ENCODE measurements at places on chromosomes 5 and 9.

DNA sequence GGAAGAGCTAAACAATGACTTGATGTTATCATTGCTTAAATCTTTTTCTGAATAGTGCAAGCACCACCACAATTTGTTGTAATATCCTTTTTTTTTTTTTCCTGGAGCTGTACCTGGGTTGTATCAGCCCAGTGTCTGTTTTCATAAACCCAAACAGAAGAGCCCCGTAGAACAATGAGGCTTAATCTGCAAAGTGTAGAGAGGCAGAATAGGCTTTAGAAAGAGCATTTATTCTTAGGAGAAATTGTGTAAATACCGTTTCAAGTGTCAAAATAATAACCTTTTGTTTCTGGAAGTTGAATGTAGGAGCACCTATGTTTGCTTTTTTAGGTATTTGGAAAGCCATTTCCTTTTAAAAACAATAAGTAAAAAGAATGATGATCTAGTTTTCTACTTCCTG is 26.4 kb downstream of the RGS7BP start:
- no peak for DNase-seq

DNA sequence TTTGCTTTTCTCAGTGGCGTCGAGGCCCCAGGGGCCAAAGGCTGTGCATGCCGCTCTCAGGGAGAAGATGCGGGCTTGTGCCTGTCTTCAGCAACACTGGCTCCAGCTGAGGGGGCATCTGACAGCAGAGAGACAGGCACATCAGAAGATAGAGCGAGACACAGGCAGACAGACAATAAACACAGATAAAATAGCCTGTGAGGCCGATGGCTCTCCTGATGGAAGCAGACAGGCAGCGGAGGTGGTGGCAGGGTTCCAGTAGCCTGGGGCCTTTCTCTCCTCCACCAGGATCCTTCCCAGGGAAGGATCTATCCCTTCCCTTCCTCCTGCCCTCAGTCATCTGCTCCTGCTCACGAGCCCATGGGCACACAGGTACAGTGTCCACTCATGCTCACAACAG is 16.6 kb upstream of the UNC5A start:
- no peak for DNase-seq

- no peak for DNase-seq
Observed at GRCh38 chr5:32690153-32690552, 21.0 kb upstream of the NPR3 start.

- no peak for DNase-seq
Observed at GRCh38 chr9:77562019-77562748, 85.9 kb downstream of the GNA14 start.

DNA sequence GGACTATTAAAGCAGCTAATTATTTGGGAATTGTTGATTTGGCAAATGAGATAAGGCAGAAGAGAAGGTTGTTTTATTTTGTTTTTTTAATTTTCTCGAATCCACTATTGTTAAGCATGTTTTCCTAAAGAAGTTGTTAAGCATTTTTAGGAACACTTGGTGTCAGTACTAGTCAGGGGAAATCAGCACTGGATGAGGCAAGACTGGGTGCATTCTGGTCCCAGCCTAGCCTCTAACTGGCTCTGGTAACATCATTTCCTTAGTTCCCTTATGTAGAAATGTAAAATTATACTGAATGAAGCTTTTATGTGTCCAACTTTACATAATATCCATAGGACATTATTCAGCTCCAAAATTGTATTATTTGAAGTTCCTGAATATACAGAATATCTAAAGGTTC is 196.1 kb downstream of the PCSK5 start:
- no peak for DNase-seq

DNA sequence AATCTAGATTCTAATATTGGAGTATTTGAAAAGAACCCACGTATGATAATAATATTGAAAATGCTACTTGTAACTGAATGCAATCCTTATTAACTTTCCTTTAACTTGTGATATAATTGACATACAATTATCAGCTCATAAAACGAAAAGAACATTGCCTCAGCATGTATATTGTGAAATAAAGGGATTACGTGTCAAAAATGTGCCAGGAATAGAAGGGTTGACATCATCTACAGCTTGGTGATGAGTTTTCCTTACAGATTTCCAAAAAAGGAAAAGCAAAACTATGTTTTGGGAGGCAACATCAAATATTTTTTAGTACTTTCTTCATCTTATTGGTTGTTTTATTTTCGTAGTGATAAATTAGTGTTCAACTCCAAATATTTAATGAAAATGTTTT is 266.0 kb upstream of the PTGER4 start:
- peak; percentile 24 for DNase-seq

GRCh38 chr5:180143656-180144364 is 65.2 kb downstream of the RASGEF1C start:
- no peak for DNase-seq

GRCh38 chr5:139394123-139394653 is 716 bp downstream of the PROB1 start:
- DNase-seq, result peak; percentile 68

GRCh38 chr5:180153991-180154390 is 55.0 kb downstream of the RASGEF1C start:
- no peak for DNase-seq

DNA sequence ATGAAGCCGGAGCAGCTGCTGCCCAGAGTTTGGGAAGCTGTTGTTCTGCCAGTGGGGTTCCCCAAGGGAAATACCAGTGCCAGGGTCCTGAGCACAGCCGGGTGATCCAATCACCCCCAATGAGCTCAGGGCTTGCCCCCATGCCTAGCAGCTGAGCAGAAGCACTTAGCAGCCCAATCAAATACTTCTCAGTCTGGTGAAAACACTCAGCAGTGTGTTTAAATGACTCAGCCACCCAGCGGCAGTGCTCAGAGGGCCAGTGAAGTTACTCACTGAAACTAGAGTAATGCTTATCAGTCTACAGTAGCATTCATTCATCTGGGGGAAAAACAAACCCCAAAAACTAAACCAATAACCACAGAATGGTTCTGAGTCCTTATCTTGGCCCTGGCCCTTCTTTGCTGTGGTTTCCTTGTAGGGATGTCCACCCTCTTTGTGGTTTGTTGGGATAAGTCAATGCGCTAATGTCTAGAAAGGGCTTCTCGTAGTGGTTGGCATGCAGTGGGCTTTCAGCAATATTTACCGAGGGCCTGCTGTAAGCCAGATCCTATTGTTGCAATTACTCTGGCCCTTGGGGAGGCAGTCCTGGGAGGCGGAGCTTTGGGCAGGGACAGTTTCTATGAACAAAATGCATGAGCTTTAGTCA is 43.1 kb downstream of the LHX2 start:
- peak; percentile 85 for DNase-seq

GRCh38 chr5:148446611-148447010 is 62.9 kb downstream of the FBXO38 start:
- no peak for DNase-seq

DNA sequence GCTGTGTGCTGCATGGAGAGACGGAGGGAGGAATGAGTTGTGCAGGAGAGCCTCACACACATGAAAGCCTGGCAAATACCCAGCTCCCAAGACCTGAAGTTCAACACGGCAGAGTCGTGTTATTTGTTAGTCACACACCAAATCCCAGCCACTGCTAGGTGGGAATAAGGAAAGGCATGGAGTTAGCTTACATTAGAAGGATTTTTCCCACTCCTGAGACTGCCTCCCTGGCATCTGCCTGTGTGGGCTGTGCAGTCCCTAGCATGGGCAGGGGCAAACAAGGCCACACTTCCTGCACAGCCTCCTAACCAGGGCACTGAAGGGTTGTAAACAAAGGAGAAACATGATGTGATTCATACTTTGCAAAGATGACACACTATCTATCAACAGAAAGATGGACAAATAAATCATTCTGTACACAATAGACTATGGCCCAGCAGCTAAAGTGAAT is 306.8 kb downstream of the SPOCK1 start:
- peak; percentile 17 for DNase-seq

GRCh38 chr5:143567583-143568504 is 164.4 kb upstream of the NR3C1 start:
- DNase-seq, result no peak

DNA sequence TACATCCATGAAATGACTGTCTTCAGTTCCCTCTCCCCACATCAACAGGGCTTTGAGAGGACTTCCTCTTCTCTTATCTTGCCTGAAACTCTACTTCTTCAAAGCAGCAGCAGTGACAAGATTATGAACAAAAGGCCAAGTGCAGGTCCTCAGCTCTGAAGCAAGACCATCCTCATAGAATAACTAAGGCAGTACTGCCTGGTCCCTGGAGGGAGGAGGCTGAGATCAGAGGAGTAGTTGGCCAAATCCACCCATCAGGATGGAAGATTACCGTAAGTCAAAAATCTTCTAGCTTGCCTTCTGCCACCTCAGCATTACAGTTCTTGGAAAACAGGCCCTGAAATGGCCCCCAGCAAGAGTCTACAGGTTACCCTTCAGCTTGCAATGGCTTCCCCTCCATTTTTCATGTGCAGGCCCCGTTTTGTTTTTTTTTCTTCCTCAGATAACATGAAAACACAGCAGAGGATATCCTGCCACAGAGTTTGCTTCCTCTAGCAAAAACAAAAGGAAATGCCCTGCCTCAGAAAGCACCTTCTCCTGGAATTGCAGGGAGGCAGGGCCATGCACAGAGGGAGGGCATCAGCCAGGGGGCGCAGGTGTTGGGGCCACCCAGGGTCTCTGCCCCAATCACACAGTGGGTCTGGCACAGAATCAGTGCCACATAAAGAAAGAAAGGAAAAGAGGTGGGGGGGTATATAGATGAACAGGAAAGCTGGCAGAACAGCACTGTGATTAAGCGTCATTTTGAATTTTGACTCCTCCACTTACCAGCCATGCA is 40.0 kb downstream of the KLHL3 start:
- no peak for DNase-seq

GRCh38 chr9:133200631-133201030 is 8.4 kb downstream of the OBP2B start:
- DNase-seq, result no peak

- DNase-seq, result no peak
Observed at GRCh38 chr9:69232135-69232534, 58.1 kb downstream of the TJP2 start.

DNA sequence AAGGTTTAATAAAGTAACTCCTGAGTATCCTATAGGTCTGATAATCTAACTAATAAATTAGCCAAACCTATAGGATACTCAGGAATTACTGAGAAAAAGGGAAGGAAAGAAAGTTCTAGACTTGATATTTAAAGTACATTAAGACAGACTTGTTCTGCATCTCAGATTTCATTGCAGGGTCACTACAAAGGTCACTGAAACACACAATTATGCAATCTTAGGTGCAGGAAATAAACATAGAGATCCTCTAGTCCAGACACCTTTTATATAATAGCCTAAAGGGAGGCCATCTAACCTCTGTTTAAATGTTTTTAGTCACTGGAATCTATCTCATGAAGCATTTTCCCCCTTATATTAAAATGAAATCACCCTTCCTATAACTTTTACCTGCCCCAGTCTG is 1215.7 kb downstream of the MAT2B start:
- DNase-seq, result no peak

DNA sequence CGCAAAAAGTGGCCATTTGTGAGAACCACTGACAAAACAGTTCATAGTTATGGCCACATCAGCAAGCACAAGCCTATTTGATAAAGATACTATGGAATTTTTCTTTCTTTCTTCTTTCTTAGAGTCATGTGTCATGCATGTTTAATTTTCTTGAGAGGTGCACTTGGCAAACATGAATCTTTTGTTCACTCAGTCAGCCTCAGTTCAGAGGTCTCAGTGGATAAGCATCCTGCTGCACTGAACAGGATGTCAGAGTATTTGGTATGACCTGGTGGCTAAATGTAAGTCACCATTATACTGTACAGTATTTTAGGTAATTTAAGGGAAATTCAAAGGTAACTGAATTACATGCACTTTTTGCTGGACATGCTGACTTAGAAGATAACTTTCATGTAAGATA is 5.4 kb downstream of the NNT start:
- DNase-seq, result no peak

GRCh38 chr9:125831054-125831453 is 83.9 kb downstream of the PBX3 start:
- DNase-seq, result no peak

GRCh38 chr5:83718195-83718825 is 2.3 kb downstream of the HAPLN1 start:
- DNase-seq, result peak; percentile 72

- DNase-seq, result peak; percentile 98
Observed at GRCh38 chr5:179559284-179560252, 9.2 kb downstream of the RUFY1 start.

DNA sequence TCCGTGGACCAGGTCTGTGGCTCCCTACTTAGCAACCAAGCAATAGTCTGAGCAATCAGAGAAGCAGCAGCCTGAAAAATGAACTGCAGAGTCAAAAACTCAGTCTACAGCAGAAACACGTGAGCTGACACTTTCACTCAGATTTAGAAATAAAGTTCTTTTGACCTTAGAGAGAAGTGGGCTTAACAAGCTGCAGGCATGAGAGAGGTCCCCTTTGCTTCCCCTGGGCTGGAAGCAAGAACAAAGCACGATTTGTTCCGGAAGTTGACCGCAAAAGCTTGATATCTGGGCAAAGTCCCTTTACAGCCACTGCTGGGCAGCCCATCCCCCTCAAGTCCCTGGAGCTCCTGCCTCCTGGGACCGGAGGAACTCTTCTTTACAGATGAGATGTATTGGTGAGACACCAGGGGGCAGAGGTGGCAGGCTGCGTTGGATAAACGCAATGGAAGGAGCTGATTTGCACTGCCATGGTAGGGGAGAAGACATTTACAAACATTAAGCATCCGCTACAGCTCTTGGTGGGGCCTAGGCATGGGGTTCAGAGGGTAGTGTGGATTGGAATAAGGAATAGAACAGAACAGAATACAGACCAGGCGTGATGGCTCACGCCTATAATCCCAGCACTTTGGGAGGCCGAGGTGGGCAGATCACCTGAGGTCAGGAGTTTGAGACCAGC is 5.8 kb upstream of the SOWAHA start:
- no peak for DNase-seq

DNA sequence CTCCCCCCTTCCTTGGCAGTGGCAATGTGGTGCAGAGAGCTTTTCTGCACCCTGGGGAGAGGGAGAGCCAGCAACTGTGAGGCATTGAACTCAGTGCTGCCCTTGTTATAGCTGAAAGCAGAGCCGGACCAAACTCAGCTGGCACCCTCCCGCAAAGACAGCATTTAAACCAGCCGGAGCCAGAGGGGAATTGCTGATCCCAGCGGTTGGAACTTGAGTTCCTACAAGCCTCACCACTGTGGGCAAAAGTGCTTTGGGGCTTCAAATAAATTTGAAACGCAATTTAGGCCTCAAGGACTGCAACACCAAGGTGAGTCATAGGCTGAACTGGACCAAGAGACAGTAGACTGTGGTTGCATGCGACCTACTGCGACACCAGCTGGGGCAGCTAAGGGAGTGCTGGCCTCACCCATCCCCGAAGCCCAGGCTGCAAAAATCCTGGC is 207.6 kb upstream of the CDKN2B start:
- no peak for DNase-seq

GRCh38 chr9:86966852-86967511 is 19.7 kb upstream of the GAS1 start:
- no peak for DNase-seq

DNA sequence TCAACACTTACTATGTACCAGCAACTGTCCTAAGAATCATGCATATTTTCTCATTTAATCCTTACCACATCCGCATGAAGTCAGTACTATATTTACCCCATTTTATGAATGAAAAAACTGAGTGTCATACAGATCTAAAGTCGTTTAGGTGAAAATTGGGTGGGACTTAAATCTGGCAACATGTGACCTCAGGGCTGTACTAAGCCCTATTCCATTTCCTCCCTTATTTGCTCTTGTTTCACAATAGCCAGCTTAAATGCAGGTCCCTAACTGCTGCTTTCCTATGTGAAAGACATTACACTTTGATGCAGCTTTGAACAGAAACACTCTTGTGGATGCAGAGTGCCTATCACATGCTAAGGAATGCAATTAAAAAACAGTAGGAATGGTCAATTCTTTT is 2.5 kb upstream of the RAB14 start:
- no peak for DNase-seq
